Stomach (tissue), 19 donors: ENCODE measurements at places on chromosomes 13 and 19. TPM values are rescaled to one million over a fixed set of nuclear protein-coding genes. Genes with fewer than 3 reads are reported as not detected.

CGB8 gene
- not detected for polyA plus RNA-seq

CTXN1 gene
- 1.2 TPM for polyA plus RNA-seq

DNA sequence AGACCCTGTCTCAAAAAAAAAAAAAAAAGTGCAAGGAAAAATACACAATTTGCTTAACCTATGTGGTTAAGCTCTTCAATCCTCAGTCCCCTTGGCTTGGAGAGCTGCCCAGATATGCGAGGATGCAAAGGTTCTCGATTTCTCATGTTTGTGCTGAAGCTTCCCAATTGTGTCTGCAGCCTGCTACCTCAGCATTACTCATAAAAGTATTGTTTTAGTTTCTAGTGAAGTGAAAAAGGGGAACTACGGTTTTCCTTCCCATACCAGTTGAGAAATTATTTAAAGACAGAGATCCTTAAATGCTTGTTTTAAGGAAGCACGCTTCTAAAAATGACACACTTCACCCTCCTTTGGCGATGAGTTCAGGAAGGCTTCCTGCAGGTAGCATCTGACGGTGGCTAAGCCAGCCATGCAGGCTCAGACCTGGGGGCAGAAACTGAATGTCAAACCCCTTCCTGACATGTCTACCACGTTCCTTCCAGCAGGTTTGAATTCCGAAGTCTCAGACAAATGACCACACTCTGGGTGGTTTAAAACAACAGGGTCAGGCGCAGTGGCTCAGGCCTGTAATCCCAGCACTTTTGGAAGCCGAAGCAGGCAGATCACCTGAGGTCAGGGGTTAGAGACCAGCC, 47.9 kb downstream of the RUBCNL start:
- DNase-seq, result no peak

DNA sequence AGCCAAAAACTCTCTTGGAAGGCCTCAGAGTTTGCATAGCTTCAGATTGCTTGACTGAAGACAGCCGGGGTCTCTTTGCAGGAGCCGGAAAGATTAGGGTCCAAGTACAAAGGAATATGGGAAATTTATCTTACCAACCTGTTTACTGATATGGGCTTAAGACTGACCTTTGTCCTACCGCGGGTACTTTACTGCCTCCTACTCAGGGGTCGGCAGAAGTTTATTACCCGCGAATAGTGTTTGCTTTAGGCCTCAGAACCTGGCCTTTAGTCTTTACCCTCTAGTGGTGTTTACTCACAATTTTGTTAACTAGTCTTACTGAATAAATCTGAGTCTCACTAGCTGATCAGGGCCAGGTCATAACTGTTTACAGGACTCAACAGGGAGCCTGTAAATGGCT, 765.4 kb upstream of the SPRY2 start:
- DNase-seq, result peak; percentile 34

DNA sequence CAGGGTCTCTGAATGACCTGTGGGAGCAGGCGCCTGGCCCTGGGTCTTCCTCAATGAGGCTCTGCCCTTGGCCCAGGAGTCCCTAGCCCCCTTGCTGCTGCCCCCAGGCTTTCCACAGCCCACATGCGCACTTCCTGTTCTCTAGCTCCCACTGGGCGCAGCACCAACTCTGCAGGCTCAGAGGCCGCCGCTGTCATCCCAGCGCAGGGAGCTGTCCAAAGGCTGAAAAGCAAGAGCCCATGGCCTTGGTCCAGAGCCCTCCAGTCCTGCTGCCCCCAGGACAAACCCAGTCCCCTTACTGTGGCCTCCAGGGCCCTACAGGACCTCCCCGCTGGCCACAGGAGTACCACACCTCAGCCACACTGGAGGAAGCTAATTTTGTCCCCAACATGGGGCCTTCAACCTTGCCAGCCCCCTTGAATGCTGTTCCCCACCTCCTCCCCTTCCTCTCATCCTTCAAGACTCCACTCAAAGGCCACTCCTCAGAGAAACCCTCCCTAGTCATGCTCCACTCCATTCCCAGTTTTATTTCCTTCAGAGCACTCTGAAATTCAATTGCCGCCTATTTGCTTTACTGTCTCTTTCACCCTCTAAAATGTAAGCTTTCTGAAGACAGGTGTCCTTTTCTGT, 8.0 kb upstream of the POU2F2 start:
- peak; percentile 92 for DNase-seq

GRCh38 chr13:77042566-77043177, 15.7 kb upstream of the FBXL3 start:
- DNase-seq, result no peak
